WTC11 (cell line): ENCODE measurements at places on chromosomes 2 and 18. TPM values are rescaled to one million over a fixed set of nuclear protein-coding genes. Genes with fewer than 3 reads are reported as not detected.

LIMS3 gene
- 1.1 to 4.6 TPM (median 2.5 TPM) in 3 replicates for total RNA-seq

PPP1R7 gene
- total RNA-seq, result 44.0 to 49.1 TPM (median 49.0 TPM) in 3 replicates

TEX44 gene
- not detected in 3 replicates for total RNA-seq

NEU2 gene
- total RNA-seq, result not detected in 3 replicates

GRCh38 chr2:193276988-193277387 is 1082.3 kb upstream of the TMEFF2 start:
- no peaks in the 10 kb centered on the region for H3K36me3 ChIP-seq
- DNase-seq, result no peak
- no peak overlapping the region for H3K4me3 ChIP-seq
- no peak overlapping the region for H3K27ac ChIP-seq

DNA sequence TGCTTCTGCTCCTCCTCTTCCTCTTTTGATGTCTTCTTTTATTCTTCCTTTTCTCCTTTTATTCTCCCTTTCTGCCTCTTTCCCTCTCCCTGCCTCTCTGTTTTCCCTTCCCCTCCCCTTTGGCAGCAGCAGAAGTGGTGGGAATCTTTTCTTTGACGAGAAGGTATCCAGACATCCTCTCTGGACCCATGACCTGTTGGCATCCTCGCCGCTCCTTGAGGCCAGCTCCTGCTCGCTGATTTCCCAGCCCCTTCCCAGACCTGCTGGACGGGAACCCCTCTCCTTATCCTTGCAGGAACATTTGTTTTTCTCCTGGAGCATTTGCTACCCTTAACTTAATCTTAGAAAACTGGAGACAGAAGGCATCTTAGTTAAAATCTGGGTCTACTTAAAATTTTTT is 130.5 kb downstream of the LPIN1 start:
- peaks cover 3% of the 10 kb centered on the region; the same call in 1 of the 2 replicates for H3K4me1 ChIP-seq
- peaks cover 2% of the 10 kb centered on the region; the same call in 1 of the 2 replicates for H3K36me3 ChIP-seq
- H3K27ac ChIP-seq, result no peak overlapping the region
- H3K27me3 ChIP-seq, result no peaks in the 10 kb centered on the region; the same call in 1 of the 2 replicates
- no peak for DNase-seq

GRCh38 chr18:59340312-59340711 is 18.8 kb downstream of the LMAN1 start:
- H3K36me3 ChIP-seq, result peaks cover 81% of the 10 kb centered on the region
- no peak overlapping the region for H3K4me3 ChIP-seq
- no peak for DNase-seq
- H3K27me3 ChIP-seq, result no peaks in the 10 kb centered on the region
- H3K4me1 ChIP-seq, result peaks cover 16% of the 10 kb centered on the region
- H3K27ac ChIP-seq, result no peak overlapping the region

DNA sequence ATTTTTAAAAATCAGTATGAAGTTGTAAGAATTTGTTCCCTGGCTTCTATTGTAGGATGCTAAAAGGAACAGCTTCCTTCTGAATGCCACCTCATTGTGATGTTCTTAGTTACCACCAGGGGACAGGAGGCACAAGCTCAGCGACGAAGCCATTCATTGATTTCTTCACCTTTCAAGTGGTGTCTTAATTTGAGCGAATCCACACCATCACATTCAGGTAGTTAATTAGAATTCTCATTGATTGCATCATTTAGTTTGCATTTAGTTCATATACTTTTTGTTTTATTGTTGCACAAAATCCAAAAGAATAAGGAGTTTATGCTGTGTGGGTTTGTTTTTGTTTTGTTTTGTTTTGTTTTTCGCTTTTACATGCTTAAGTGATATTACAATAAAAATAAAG is 23.1 kb downstream of the CYP27C1 start:
- no peak for DNase-seq
- no peaks in the 10 kb centered on the region for H3K27me3 ChIP-seq
- H3K4me3 ChIP-seq, result no peak overlapping the region
- 0 out of 2 replicates have a peak, but pooled peaks cover 3% of the 10 kb centered on the region for H3K36me3 ChIP-seq
- H3K4me1 ChIP-seq, result peaks cover 39% of the 10 kb centered on the region

DNA sequence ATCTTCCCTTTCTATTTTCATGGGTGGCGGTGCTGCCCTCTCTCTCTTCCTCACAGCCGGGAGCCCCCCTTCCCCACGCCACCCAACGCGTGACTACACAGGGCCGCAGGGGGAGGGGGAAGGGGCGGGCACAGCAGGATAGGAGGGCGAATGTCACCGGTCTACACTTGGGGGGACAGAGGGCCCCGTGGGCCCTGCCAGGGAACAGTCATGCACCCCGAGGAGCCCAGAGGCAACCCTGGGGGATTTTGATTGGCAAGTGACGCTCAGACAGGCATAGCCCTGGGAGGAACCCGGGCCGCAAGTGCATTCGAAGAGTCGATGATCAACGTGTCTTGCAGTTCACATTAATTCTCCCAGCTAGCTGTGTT is 91.1 kb upstream of the ANKRD30BL start:
- H3K4me3 ChIP-seq, result no peak overlapping the region
- H3K4me1 ChIP-seq, result no peaks in the 10 kb centered on the region
- no peak for DNase-seq

GRCh38 chr2:217918308-217919024 is 84.3 kb downstream of the TNS1 start:
- peak; percentile 60 for DNase-seq
- no peak overlapping the region for H3K27ac ChIP-seq
- no peak overlapping the region for H3K4me3 ChIP-seq
- H3K36me3 ChIP-seq, result no peaks in the 10 kb centered on the region
